ENCODE measurements at places on chromosomes 7 and 10.

DNA sequence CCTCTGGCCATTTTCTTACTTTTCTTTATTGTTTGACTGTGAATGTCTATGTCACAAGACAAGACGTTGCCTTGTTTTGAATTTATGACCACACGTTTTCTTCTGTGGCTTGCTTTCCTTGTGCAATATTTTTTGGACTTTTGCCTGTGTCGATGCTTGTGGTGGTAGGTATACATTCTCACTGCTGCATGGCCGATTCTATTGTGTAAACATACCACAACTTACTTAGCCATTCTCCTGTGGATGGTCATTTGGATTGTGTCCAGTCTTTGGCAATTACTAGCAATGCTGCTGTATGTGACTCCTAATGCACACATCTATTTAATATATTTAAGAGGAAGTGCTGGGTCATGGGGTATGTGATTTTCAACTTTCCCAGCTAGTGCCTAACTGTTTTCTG is 18.0 kb upstream of the DLG5 start:
- DNase-seq = no peak

DNA sequence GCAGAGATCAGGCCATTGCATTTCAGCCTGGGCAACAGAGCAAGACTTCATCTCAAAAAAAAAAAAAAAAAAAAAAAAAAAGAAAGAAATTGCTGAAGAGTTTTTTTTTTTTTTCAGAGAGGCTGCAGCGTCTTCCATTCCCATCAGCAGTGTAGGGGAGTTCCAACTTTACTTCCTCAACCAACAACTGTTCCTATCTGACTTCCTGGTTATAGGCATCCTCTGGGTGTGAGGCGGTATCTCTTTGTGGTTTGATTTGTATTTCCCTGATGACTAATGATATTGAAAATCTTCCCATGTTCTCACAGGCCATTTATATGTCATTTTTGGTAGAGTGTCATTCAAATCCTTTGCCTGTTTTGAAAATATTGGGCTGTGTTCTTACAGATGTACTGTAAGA is 40.2 kb downstream of the PRTFDC1 start:
- DNase-seq = no peak

DNA sequence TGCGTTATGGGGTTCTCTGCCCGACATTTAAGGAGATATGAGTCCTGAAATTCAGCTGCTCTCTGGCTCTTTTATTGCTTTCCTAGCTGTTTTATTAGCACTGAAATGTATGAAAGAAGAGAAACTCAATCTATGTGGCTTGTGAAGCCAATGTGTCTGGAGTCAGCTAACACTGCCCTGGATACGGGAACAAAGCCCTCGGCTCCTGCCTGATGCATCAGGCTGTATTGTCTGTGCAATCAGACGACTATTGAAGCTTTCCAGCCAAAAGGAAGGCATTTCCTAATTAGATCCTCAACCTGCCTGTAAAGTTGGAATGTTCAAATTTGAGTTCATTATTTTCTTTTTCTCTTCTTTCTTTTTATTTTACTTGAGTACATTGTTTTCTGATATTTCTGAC is 22.0 kb upstream of the TM9SF3 start:
- no peak for DNase-seq

- no peak for DNase-seq
These were observed 849.8 kb upstream of the SORCS1 start for GRCh38 chr10:108014145-108014901.

- DNase-seq = no peak
These were observed 13.2 kb upstream of the NMT2 start for GRCh38 chr10:15181576-15182156.

All from epithelial cell of proximal tubule (primary cell).